Right ventricle myocardium inferior (tissue), 1 donor: ENCODE measurements at places on chromosomes 7 and 10. TPM values are rescaled to one million over a fixed set of nuclear protein-coding genes. Genes with fewer than 3 reads are reported as not detected.

Gene CALML3
- not detected for total RNA-seq

Gene HOXA6
- total RNA-seq, result not detected

GRCh38 chr7:155816192-155816508 lies 3.9 kb upstream of the SHH start:
- no peak for DNase-seq

- no peak for DNase-seq
These were observed 1.1 kb downstream of the P4HA1 start for GRCh38 chr10:73095481-73096021.

DNA sequence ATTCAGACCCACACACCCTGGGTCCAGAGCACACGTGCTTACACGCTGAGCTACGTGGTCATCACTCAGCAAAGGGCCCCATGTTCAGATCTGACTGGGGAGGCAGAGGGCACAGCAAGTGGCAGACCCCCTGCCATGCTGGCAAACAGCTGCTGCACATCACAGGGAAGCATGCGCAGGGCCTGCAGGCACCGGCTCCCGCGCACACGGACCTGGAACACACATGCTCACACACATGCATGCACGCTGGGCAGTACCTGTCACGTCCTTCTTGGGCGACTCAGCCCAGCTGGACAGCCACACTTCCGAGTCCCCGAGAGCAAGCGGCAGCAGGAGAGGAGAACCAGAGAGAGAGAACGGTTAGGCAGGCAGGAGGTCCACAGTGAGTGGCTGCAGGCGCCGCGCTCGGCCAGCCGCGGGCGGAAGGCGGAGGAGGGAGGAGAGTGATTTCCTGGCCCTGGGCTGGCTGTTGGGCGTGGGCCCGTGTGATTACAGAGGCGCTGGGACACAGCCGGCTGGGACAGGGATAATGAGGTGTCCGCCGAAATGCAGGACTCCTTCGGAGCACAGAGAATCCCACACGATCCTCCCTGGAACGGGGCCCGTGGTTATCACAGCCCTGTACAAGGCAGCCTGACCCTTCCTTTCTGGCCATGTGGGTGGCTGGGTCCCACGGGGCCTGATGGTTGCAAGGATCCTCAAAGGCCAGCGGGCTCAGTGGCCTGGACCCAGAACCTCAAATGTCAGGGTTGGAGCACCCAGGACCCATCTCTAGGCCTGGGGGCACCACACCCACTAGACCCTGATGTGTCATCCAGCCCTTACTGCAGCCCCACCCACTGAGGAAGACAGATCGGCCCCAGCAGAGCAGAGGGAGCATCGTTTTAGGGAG lies 175.1 kb downstream of the NEURL1 start:
- DNase-seq, result peak; percentile 91

DNA sequence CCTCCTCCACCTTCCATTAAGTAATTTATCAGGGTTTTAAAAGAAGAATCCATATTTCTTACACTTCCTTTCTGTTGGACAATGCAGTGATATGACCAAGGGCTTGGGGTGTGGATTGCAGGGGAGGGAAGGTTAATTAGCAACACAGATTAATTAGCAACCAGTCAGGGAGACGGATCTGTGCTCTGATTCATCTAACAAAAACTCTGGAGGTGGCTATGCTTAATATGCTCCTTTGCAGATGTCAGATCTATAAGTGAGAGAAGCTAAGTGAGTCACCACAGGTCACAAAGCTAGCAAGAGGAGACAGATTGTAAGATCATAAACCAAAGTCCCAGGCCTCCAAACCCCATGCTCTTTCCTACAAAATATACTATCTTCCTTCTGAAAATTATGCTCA lies 178.8 kb upstream of the ITGB1 start:
- no peak for DNase-seq

- DNase-seq, result peak; percentile 46
These were observed 32.3 kb downstream of the CAMK1D start for GRCh38 chr10:12381536-12382156.

DNA sequence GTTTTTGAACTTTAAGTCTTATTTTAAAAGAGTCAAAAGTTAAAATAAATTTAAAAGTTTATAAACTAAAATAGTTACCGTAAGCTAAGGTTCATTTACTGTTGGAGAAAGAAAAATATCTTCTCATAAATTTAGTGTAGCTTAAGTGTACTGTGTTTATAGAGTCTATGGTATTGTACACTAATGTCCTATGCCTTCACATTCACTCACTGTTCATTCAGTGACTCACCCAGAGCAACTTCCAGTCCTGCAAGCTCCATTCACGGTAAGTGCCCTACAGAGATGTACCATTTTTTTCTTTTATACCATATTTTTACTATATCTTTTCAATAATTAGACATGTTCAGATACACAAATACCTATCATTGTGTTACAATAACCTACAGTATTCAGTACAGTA lies 97.6 kb downstream of the PTN start:
- DNase-seq, result no peak

- DNase-seq, result no peak
These were observed 14.4 kb upstream of the TTYH3 start for GRCh38 chr7:2617325-2617905.
